ENCODE measurements at places on chromosomes 2 and 18.

DNA sequence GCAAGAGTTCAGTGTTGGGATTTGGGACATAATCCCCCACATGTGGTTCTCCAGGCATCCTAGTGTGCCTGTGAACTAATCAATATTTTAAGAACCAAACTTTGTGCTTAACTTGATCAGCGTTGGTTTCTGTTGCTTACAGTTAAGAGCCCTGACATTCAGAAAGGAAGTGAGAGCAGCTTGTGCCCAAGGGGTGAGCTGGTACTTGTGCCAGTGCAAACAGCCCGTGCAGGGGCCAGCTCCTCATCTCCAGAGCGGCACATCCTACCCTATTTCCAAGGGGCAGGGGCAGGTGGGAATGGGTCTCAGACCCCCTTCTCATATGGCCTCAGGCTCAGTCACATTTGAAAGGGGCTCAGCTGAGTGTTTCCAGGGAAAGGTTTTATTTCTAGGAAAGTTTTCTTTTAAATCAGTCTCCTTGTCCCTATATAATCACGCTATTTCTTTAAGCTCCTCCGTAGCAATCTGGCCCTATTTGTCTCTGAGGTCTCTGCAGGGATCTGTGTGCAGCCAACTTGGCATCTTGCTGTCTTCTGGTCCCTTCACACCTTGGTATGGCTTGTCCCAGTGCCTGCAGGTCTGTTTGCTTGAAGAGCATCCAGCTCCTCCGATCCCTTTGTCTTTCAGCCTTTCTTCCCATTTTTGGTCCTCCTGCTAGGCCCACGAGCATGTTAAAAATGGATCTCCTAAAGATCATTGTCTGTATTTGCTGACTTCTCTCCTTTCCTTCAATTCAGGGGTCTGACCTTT is 358.9 kb downstream of the HRH4 start:
- no peak for DNase-seq

DNA sequence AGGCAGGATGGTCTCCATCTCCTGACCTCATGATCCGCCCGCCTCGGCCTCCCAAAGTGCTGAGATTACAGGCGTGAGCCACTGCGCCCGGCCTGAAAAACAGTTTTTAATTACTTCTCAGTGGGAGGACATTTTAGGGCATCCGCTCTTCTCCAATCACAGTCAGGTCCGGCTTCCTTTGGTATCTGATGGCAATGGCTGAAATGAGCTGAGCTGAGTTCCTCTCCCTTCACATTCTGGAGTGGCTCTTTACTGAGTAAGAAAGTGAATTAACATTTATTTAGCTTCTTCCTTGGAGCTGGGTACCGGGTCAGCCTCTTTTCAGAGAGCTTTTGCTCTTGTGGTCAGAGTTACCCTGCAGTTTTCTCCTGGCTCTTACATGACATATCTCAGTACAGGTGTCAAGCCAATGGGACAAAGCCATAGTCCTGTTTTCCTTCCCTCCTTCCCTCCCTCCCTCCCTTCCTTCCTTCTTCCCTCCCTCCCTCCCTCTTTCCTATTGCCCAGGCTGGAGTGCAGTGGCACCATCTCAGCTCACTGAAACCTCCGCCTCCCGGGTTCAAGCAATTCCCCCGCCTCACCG is 1.1 kb upstream of the TTC27 start:
- no peak for DNase-seq

- no peak for DNase-seq
Observed at GRCh38 chr2:34069604-34070003, 470.5 kb upstream of the FAM98A start.

DNA sequence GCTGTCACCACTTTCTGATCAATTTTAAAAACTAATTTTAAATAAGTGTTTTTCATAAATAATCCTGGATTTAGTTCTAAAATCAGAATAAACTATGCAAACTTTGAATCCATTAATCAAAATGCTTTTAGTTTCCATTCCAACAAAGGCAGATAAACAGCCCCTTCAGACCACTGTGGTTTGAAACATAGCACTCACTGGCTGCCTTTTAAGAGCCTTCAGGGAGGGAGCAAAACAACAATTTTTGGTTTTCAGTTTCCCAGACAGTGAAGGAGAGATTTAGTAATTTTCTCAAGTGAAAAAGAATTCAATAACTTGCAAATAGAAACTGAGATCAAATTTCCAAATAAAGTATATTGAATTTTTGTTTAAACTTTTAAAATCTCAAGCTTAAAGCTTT is 46.1 kb downstream of the CDK15 start:
- DNase-seq: no peak

DNA sequence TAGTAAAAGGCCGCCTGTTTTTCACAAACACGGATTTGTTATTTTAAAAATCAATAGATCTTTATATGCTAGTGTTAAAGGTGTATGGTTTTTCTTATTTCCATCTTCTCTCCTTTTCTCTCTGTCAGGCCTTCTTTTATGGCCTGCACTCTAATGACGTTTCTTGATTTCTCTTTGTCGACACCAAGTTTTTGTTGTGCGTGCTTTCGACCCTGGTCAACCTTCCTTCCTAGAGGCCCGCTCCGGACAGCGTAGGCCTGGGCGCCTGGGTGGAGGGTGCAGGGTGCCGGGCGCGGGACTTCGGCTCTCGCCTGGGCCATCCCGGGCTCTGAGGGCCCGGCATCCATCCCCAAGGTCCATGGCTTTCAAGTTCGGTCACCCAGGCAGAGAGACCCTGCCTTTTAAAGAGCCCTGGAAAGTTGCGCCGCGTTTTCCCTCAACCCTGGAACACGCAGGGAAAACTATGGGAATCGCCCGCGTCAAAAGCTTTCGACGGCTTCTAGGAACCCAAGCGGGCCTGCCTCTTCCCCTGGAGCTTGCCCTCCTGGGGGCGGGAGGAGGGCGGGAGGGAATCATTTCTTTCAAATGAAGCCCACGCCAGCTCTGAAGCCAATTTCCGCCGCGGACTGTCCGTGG is 4.1 kb upstream of the SATB2 start:
- no peak for DNase-seq

GRCh38 chr2:238106698-238107524 is 6.8 kb downstream of the ESPNL start:
- DNase-seq: no peak

GRCh38 chr2:97005353-97005752 is 19.0 kb upstream of the FAM178B start:
- no peak for DNase-seq

DNA sequence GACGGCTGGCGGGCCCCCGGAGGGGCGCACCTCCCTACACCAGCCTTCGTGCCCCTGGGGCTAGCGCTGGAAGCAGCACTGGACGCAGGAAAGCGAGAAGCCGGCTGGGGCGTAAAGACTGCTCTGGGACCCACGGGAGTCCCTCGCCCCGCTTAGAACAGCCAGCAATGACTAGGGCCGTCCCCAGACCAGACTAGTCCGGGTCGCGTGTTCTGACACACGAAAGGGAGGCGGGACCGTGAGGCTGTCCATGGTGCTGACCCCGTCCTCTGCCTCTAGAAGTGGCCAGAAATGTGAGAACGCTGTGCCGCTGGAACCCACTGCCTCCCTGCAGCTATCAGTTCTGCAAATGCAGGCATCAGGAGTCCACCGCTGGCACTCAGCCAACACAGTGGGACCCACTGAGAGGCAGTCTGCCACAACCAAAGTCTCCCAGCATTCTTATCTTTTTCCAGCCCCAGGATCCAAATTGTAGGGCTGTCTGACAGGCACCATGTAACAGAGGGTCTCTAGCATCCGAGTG is at the start of gene UCN:
TSS of gene UCN (minus strand) at position 87 of the 523 bp plus-strand sequence. CDS start 550 bp downstream, outside the sequence.
- DNase-seq: no peak

DNA sequence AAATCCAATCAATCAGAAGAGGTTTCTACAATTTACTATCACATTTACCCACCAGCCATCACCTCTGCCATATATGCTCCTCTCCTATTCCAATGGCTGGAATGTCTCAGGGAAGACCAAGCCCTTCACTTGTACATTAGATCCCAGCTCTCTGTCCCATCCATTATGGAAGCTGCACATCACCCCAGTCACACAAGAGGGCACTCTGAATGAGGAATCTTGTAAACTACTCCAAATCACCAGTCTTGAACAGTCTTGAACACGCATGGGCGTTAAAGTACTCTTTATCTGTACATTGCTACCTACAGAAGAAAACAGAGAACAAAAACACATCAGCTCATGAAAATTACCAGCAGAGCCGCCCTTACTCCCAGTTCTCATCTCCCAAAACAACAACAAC is 38.7 kb downstream of the ZC3H8 start:
- DNase-seq: no peak

DNA sequence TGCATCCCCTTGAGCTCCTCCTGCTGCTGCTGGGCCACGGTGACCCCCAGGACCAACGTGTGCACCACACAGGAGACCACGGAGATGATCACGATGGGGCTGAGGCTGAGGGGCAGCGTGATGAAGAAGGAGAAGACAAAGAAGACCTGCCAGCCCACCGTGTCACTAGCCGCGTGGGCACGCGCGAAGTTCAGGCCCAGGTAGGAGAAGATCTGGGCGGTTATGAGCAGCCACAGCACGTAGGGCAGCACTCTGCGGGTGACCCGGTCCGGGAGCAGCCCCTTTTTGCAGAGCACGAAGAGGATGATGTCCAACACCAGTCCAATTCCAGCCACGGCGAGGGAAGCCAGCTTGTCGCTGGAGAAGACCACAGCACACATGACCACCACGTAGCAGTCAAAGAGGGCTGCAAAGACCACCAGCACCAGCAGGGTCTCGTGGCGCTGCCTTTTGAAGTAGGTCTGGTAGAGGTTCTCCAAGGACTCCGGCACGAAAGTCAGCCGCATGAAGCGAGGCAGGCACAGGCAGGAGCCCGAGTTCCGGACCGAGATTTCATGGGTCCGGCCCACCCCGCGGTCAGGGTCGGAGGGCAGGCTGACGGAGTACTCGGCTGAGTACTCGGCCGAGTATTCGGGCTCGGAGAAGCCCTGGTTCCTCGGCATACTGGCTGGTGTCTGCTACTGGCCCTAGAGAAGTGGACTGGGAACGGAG is 1.6 kb downstream of the ADCY3 start:
- DNase-seq: no peak

DNA sequence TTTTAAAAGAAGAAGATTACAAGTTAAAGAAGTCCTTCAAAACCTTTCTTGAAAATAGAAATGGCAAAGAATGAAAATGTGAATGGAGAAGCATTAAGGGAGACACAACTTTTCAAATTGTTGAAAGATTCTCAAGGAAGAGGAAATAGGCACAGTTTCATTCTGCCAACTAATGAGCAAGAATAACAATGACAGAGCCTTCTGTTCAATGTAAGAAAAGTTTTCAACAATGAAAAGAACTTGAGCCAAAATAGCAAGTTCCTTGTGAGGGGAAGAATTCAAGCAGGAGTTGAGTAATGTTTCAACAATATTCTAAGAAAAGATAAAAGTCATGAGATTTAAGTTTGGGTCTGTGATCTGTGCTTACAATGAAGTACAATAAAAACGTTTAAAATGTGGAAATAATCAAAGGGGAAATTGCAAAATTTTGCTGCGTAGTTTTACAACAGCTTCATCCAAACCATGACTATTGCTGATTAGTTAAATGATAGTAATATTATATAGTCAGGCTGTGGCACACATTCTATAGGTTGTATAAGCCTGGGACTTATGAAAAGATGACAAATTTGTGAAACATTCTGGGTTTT is 122.6 kb downstream of the METTL4 start:
- DNase-seq: no peak

DNA sequence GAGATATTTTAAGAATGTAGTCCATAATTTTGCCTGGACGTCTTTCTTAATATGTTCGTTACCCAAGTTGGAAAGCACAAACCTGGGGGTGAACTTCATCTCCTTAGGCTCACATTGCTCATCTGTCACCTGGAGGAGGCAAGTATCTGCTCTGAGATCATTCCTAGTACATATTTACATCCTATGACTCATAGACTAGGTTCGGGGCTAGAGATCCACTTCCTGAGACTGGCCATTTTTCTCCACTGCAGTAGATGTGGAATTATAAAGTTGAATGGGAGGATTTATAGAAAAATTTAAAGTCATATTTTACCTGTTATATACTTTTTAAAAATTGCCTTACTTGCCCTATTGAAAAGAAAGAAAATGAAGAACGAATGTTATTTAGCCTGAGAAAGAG is 77.5 kb upstream of the PROKR1 start:
- DNase-seq: no peak

DNA sequence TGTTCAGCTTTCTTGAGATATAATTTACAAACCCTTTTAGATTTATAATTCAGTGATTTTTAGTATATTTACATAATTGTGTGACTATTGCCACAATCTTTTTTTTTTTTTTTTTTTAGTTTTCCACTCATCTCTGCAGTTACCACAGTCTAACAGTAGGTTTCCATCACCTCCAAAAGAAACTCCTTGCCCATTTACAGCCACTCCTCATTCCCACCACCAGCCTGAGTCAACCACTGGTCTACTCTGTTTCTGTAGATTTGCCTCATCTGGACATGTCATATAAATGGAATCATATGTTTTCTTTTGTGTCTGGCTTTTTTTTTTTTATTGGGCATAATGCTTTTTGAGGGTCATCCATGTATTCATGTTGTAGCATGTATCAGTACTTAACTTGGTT is 16.1 kb downstream of the MTX2 start:
- no peak for DNase-seq

GRCh38 chr2:53104263-53104662 is 663.3 kb upstream of the CHAC2 start:
- no peak for DNase-seq

DNA sequence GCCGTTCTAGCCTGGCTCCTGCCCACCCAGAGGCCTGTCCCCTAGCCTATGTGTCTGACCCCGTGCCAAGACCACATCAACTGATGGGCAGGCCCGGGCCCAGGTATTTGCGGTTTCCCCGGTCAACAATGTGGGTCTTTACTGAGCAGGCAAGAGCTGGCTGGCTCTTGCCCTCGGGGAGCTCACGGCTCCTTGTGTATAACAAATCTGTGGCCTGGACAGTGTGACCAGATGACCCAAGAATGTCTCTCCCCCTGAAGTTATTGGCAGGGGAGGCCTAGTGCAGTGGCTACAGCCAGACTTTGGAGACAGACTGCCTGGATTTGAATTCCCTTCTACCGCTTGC is 179.6 kb downstream of the KLHL29 start:
- no peak for DNase-seq

DNA sequence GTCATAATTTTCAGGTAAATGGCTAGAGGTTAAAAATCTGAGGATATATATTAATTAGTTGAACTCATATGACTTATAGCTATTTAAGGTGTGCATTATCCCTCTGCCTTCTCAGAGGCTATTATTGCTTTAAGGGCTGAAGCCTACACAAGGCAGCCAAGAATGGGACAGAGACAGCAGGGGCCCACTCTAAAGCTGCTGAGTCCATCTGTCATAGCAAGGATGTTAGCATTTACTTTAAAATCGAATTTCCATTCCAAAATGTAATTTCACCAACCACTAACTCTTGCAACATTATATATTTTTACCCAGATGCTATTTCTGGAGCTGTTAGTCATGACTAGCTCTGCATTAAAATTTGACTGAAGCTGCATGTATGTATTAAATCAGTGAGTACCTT is 236.3 kb upstream of the FSIP2 start:
- DNase-seq: no peak

- DNase-seq: no peak
Observed at GRCh38 chr18:72075040-72075439, 469.1 kb downstream of the CBLN2 start.

All from NCI-H2029 (cell line).